NCI-H187 (cell line): ENCODE measurements at places on chromosomes 3 and 15.

GRCh38 chr3:128112357-128112968 is 11.1 kb downstream of the RUVBL1 start:
- DNase-seq, result no peak

- DNase-seq, result no peak
These were observed 260.4 kb upstream of the P2RY1 start for GRCh38 chr3:152574461-152575079.

DNA sequence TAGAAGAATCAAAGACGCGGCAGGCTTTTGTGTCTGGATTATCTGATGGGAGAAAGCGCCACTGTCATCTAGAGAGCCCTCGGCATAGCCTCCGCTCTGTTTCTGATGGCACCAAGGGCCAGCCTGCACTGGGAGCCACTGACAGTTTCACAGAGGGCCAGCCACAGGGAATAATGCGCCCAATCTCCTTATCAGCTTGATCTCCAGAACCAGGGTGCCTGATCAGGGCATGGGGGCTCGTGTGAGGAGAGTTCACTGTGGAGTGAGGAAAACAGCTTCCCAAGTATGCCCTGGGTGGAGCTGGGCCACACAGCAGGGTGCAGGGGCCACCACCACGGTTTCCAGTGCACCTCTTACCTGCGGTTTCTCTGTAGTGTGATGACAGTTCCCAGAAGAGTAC is 29.8 kb upstream of the CLK3 start:
- no peak for DNase-seq

DNA sequence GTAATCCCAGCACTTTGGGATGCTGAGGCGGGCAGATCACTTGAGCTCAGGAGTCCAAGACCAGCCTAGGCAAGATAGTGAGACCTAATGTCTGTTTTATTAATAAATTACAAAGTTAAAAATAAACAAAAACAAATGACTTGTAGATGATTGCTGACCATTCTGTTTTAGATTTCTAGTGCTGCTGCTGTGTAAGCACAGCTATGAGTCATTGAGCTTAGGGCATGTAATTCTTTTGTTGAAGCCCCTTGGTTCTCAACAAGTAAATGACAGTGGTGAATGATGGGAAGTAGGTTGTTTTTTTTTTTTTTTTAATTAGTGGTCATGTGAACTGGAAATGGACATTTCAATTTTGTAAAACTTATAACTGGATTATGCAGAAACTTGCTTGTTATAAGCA is 63.3 kb downstream of the LEO1 start:
- no peak for DNase-seq

DNA sequence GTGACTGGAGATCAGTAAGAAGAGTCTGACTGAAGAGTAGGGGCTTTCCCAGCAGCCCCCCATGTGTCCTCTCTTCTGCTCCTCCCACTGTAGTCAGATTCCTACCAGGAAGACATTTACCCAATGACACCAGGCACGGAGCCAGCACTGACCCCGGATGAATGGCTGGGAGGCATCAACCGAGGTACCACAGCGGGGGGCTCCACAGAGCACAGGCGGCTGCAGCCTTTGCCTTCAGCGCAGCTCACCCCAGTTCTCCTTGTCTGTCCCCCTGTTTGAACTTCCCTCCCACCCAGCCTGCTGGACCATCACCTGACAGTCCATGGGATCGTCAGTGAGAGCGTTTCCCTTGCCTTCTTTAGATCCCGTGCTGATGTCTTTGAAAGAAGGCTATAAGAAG is 101.6 kb downstream of the ANP32A start:
- DNase-seq, result no peak

DNA sequence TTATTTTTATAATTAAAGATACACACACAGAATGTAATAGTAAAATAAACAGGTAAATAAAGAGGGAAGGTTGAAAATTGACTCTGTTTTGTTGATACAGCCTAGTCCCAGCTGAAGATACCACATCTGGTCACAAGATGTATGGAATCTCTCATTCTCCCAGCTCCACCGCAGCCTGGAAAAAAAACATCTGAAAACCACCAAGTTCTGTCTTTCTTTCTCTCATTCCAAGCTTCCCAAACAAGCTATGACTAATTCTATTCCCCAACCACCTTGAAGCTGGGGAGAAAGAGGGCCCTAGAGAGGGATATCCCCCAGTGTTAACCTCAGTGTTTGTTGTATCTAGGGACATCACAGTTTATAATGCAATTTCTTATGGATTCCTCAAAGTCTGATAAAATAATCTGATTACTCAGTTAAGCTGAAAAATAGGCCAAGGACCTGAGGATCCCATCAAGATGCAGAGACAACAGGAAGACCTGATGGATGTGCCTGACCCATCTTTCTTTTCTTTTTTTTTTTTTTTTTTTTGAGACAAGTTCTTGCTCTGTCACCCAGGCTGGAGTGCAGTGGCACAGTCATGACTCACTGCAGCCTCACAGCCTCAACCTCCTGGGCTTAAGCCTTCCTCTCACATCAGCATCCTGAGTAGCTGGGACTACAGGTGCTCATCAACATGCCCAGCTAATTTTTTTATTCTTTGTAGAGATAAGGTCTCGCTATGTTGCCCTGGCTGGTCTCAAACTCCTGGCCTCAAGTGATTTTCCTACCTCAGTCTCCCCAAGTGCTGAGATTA is 38.1 kb downstream of the SRGAP3 start:
- no peak for DNase-seq

DNA sequence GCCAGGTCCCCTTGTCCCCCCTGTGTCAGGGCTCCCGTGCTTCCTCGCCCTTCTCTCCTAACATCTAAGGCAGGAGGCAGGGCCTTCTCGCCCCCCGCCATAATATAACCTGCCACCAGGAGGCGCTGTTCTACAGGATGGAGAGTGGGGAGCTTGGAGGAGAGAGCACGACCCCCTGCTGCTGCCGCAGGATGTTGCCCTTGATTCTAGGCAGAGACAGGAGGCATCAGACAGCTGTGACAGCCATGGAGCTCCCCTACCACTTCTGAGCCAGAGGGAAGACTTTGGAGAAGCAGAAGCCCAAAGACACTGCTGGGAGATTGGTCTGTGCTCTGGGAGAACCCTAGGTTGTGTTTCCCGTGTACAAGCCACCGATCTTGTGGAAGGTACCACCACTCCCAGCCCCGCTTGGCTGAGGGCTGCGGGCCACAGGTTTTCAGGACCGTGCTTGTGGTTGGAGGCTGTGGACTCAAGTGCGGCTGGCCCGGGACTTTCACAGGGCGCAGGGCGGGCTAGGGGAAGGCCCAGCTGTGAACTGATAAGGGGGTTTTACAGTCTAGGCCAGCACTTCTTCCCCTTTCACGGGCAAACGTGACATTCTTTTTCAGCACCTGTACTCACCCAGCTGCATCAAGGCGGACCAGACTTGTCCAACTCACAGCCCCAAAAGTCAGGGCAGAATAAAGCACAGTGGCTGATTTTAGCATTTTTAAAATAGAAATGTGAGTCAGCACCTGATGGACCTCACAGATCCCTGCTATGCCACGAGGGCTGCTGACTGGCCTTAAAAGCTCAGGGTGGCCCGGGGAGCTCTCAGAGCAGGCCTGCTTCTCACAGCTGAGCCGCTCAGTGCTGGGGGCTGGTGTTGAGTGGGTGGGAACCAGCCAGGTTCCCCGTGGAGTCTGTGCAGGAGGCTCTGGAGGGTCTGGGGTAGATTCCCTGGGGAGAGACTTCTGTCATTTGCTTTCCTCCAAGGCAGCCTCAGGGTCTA is 2.6 kb upstream of the TIGIT start:
- peak; percentile 27 for DNase-seq

GRCh38 chr3:49397470-49397869 is 14.3 kb downstream of the RHOA start:
- DNase-seq, result no peak

DNA sequence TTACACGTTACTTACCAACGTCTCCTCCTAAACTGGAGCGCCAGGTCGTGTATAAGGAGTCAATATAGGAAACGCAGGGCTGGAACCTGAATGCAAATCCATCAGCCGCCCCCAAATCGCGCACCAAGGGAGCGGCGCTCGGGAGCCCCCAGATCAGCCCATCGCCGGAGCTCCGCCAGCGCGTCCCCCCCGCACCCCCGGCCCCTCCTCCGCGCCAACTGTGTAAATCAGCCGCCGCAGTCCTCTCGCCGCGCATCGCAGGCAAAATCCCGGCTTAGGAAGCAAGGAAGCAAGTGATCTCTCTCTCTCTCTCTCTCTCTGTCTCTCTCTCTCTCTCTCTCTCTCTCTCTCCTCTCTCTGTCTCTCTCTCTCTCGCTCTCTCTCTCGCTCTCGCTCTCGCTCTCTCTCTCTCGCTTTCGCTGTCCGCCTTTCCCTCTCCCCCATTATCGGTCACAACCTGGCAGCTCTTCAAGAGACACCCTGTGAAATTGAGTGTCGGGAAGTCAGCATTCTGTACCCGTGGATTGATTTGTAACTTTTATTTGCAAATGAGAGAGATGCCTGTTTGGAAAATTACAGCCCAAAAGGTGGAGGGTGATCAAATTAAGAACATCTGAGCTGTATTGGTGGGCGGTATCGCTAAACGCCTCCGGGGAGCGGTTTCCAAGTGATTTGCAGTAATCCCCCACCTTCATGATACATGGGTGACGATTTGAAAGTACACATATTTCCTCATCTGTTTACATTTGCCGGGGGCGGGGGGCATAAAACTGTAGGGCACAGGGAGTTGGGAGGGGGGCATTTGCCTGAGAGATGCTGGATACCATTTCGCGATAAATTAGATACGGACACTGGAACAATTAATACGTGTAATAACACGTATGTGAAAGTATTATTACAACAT is 645 bp upstream of the SLITRK3 start:
- DNase-seq, result no peak

- no peak for DNase-seq
These were observed 520.0 kb downstream of the MECOM start for GRCh38 chr3:169143506-169143905.

DNA sequence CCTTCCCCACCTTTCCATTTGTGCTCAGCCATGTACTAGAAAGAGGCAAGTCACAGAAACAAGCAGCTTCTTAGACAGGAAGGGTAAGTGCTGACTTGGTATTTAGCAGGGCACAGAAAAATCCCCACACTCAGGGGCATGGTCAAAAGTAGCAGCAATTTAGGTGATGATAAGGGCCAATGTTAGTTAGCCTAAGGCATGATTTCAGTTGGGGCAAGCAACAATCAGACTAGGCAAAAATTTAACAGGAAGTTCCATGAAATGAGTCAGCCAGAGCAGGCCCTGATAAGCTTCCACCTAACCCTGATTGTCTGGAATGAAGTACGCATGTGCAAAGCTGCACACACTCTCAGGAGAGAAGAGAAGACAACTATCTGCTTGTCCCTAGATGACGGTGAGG is 423.4 kb upstream of the UBE2E2 start:
- DNase-seq, result no peak

- no peak for DNase-seq
These were observed 153.1 kb downstream of the VPS13C start for GRCh38 chr15:61906961-61907752.

- DNase-seq, result no peak
These were observed 22.0 kb downstream of the PRR23E start for GRCh38 chr3:127214975-127215374.

DNA sequence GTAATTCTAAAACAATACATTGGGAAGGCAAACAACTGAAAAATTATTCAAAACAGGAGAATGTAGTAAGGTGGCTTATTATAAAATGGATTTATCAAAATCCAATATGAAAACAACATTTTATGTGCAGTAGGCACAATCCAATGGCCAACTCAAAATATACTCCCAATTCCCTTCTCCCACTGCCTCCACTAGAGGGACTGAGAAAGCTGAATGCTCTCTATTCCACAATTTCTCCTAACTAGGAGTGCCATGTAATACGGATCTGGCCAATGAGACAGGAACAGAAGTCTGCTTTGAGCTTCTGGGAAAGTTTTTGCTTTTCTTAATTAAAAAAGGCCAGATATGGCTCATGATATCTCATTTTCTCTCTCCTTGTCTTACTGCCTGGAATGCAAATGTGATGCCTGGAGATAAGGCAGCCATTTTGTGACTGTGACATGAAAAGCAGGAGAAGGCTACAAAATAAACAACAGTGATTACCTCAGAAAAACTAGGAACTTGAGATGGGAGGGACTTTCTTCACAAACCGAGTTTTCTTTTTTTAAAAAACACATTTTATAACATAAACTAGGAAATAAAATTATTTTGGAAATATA is 18.8 kb upstream of the VGLL4 start:
- DNase-seq, result no peak

- no peak for DNase-seq
These were observed 358.4 kb upstream of the PROK2 start for GRCh38 chr3:72143322-72143721.

DNA sequence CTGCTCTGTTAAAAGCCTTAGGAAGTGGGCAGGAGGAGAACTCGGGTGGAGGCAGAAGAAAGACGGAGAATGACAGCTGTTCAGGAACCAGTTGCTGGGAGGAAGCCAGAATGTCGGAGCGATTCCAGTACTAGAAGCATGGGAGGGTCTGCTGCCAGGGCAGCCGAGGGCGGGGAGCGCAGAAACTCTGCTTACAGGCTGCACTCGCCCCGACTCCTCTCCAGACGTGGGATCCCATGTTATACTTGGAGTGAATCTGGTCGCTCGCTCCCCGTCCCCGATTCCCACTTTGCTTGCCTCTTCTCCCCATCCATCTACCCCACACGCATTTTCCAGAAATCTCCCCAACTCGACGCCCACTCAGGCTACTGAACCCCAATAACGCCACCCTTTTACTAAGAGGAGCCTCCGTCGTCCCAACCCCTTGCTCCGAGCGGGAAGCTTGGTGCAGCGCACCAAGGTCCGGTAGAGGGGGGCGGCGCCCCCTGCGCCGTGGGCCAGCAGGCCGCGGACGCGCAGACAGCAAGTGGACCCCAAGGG is 665 bp downstream of the GATM start:
- no peak for DNase-seq

GRCh38 chr3:196883361-196883760 is 15.6 kb downstream of the SENP5 start:
- DNase-seq, result no peak

- no peak for DNase-seq
These were observed 149.9 kb upstream of the SLC2A2 start for GRCh38 chr3:171176244-171176933.

DNA sequence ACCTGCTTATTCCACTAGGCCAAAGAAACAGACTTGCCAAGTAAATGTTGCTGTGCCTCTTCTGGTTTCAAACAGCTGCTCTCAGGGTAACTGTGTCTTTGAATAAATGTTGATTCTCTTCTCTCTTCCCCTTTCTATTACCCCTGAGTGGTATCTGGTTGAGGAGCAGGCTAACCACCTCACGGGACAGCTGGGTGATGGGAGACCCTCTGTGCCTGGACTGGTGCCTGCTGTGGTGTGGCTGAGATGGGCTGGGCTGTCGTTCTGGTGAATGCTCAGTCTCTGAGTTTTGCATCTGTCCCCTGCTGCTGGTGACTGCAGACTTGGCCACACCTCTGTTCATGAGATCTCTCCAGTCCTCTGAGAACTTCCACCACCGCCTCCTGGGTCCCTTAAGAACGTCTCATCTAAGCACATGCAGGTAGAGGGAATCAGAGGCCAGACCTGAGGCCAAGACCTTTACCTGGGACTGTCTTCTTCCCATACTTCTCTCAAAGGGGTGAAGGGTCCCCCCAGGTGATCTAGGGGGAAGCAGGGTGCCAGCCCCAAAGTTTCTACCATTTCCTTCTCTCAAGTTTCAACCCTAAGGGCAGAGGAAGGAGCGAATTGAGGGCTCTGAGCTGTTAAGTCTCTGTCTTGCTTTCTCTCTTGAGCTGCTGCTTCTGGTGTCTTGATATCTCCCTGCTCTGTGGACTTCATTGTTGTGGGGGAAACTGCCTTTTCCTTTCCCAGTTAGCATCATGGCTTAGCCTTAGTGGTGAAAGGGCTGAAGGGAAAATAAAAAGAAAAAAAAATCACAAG is 252.9 kb downstream of the EBLN2 start:
- no peak for DNase-seq

- no peak for DNase-seq
These were observed 18.7 kb downstream of the PAQR5 start for GRCh38 chr15:69317392-69317841.

GRCh38 chr3:145942052-145942451 is 218.9 kb downstream of the PLOD2 start:
- DNase-seq, result no peak
